ENCODE measurements at places on chromosomes 2 and 18.

GRCh38 chr2:162974771-162975170 is 136.2 kb upstream of the KCNH7 start:
- no peak for DNase-seq

- DNase-seq: no peak
Measured at GRCh38 chr2:232146294-232146693, 184.8 kb downstream of the DIS3L2 start.

DNA sequence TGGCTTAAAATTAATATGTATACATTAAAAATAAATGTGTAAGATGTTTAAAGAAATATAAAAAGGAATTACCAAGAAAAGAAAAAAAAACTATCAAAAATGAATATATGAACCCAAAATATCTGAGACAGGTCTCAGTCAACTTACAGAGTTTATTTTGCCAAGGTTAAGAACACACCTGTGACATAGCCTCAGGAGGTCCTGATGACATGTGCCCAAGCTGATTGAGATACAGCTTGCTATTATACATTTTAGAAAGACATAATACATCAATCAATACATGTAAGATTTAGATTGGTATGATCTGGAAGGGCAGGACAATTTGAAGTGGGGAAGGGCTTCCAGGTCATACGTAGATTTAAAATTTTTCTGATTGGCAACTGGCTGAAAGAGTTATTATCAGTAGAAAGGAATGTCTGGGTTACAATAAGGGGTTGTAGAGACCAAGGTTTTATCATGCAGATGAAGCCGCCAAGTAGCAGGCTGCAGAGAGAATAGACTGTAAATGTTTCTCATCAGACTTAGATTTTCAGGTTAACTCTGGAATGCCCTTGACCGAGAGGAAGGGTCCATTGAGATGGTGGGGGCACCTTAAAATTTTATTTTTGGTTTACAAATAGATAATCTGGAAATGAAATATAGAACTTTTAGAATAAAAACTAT is 74.7 kb downstream of the EXOC6B start:
- no peak for DNase-seq

DNA sequence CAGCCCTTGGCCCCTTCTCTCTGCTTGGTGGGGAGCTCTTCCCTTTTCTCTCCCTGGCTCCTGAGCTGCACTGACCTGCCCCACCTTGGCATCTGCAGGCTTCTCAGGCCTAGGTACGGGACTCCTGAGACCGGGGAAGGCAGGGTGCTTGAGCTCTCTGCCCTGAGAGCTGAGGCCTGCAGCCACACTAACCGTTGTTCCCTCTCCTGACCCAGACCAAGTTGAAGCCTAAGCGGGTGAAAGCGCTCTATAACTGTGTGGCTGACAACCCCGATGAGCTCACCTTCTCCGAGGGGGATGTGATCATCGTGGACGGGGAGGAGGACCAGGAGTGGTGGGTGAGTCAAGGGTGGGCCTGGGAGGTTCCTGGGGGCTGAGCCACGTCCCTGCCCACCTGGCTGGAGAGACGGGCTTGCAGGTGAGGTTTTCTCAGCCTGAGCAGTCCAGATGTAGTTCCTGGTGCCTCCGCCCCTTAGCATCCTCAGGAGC is 22.2 kb downstream of the ITGB1BP1 start:
- no peak for DNase-seq

- no peak for DNase-seq
Measured at GRCh38 chr2:16149349-16150243, 209.2 kb downstream of the MYCN start.

GRCh38 chr2:173254659-173255058 is 100.0 kb upstream of the CDCA7 start:
- DNase-seq: no peak

DNA sequence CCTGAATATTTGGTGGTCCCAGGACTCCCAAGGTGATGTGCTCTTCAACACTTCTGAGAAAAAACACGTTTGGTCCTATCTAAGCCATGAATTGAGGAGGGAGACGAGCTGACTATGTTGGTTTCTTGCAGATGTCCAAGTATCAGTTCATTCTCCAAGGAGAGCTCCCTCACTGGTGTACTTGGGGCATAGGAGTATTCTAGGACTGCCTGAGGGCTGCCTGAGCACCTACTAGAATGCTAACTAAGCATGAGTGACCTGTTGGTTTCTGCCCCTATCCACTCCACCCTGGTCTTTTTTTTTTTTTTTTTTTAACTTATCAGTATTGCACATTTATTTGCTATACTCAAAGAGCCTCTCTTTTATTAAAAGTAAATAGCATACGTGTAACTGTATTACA is 200.5 kb upstream of the FANCL start:
- DNase-seq: no peak

- DNase-seq: no peak
Measured at GRCh38 chr18:37124516-37124915, 295.6 kb downstream of the KIAA1328 start.

DNA sequence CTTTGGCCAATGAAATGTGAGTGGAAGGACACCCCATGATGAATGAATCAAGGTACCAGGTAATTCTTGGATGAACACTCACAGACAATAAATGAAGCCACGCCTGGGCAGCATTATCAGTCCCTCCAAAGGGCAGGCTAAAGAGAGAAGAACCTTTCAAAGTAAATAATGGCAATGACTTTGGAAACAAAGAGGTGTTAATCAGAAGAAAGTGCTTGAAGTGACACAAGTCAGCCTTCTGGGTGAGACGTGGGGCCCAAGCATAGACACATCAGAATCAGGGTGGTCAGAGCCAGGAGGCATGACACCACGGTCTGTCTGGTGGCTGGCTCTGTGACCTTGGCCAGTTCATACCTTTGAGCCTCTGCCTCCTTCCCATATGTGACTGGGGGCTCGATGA is 103.3 kb downstream of the POLR1A start:
- no peak for DNase-seq

DNA sequence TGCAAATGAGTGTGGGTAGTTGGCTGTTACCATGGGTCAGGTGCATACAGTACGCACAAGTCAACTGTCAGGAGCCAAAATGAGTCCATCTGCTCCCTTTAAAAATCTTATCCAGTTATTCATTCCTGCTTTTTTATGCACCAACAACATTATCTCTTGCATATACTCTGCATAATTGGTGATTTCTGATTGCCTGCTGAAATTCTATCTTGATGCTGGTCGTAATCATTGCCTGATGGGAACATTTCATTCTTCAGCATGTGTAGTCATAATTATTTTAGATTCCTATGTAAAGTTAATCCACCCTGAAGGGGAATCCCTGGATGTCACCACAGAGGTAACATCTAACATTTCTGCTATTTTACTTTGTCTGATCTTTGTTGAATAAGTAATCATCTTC is 102.2 kb upstream of the RND3 start:
- DNase-seq: no peak

DNA sequence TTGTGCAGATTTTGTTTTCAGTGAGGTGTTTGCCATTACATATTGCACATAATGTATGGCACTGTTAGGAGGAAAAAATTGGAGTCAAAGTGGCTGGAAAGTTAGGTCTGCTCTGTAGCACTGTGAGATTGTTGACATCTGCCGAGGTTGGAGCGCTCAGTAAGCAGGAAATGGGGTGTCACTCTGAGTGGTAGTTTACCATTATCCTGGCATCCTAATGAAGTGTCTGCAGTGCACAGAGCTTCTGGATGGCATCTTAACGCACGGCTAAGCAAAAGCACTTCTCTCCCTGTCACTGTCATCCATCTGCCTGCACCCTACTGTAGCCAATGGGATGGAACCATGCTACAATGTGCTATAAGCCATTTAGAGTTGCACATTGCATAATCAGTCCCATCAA is 561.9 kb downstream of the ARHGAP15 start:
- no peak for DNase-seq

GRCh38 chr18:31740180-31740579 is 20.5 kb downstream of the SLC25A52 start:
- DNase-seq: no peak

DNA sequence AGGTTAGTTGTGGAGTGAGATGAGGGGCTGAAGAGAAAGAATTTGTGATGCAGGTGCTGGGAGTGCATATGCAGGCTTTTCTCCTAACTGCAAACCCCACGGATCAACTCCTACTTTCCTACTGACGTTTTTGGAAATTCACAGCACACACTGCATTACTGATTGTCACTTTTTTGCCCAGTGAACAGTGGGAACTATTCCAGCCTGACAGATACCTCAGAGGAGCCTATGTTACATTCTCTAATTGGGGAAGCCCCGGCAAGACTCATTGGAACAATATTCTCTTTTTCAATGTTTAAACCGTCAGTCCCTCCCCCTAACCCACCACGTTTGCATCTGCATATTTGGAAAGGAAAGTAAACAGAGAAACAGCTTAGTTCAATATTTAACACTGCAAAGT is 126.2 kb downstream of the DPP4 start:
- DNase-seq: no peak

DNA sequence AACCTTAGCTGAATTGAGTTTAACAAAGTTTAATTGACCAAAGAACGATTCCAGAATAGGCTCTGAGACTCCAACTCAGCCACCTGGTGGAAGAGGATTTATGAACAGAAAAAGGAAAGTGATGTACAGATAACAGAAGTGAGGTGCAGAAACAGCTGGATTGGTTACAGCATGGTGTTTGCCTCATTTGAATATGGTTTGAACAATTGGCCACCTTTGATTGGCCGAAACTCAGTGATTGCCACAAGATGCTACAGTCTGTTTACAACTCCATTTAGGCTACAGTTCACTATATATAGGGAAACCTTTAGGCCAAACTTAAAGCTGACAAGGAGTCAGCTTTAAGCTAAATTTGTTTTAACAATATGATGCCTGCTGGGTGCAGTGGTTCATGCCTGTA is 28.1 kb upstream of the SLC35G4 start:
- no peak for DNase-seq

DNA sequence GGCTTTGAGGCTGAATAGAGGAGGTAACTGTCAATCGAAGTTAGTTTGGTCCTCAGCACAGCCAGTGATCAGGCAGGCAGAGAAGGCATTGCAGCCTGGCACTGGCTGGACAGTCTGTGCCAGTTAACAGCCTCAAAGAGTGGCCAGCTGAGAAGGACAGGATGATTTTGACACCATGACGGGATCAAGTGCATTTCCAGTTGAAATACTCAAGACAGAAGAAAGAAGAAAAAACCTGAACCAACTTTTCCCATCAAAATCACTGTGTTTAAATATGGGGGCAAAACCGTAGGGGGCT is 96.7 kb upstream of the ZCCHC2 start:
- DNase-seq: no peak

GRCh38 chr2:119126650-119127049 is 31.9 kb downstream of the C1QL2 start:
- DNase-seq: peak; percentile 60

- DNase-seq: no peak
Measured at GRCh38 chr2:99552529-99552928, 62.7 kb upstream of the REV1 start.

DNA sequence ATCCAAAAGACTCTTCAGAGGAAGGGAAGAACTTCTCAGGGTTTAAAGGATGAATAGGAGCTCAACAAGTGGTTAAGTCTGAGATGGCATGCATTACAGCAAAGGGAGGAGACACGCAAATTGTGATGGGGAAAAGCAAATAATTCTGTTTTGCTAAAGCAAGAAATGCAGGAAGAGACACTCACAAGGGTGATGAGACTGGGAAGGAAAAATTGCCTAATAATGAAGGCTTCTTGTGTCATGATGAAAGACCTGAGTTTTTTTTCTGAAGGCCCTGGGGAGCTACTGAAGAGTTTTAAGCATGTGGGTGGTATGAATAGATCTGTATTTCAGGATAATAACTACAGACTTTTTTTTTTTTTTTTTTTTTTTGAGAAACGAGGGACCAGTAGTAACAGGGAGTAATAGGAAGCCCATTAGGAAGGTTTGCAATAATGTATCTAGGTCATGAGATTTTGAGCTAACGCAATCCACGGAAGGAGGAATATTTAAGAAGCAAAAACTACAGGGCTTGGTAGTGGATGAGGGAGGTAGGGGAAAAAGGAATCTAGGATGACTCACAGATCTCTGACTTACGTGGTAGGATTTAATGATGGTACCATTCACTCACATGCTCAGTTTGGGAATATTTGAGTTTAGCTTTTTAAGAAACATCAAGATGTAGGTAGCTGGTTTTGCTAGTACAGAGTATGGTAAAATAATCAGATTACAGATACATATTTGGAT is 16.0 kb upstream of the SERPINB3 start:
- no peak for DNase-seq

DNA sequence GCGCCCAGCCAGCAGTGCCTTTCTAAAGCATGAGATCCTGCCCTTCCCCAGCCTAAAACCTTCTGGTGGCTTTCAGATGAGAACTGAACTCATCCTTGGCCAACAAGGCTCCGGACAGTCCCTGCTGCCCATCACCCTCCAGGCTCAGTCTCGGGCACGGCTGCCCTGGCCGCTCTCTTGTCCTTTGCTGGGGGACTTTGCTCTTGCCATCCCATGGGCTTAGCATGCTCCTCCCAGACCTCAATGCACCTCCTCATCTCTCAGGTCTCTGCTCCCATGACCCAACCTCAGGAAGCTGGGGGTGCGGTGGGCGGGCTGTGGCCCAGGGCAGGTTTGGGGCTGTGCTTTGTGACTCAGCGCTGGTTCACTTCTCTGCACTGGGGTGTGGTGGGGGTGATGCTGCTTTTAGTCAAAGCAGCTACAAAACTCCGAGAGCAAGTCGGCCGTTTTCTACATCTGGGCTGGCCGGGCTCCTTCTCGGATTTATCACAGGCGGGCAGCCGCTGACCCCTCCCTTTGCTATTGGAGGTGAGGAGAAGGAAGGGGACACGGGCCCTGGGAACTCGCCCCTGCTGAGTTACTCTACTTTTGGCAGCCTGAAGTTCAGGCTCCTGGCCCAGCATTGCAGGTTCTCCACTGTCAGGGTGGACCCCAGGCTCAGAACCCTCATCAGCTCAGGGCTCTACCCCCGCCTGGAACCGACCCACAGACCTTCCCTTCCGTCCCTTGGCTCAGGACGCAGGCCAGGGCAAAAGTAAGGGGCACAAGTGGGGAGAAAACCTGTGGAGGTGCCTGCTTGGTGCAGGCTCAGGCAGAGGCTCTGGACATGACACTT is 90.6 kb upstream of the TAF1B start:
- peak; percentile 90 for DNase-seq

- DNase-seq: no peak
Measured at GRCh38 chr18:55430026-55430425, 158.0 kb downstream of the TCF4 start.

- no peak for DNase-seq
Measured at GRCh38 chr2:229378386-229378785, 107.3 kb upstream of the PID1 start.

DNA sequence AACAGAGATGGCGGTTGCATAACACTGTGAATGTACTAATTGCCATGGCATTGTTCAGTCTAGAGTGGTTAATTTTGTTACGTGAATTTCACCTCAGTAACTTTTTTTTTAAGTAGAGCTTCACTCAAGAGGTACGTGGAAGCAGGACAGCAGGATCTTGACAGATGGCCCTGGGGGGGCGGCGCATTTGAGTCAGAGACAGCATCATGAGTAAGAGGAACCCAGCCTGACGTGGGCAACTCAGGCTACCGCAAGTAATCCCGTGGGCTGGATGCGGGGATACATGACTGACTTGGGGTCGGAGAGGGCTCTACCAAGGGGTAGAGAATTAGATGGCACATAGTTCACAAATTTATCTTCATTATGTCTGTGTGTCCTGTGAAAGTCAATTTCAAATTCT is 38.1 kb upstream of the DAPL1 start:
- DNase-seq: no peak
